Activated CD4-positive, alpha-beta T cell treated with anti-CD3 and anti-CD28 coated beads, Interleukin-2, amount 50 U/mL, for 4 hours (primary cell): ENCODE measurements at places on chromosomes 6 and 20.

GRCh38 chr6:98848539-98849242 is 14.3 kb downstream of the POU3F2 start:
- DNase-seq, result no peak

- DNase-seq, result no peak
These were observed 105.9 kb downstream of the ADGRB3 start for GRCh38 chr6:68740828-68741500.

GRCh38 chr20:57432862-57433491 is 41.8 kb downstream of the RBM38 start:
- peak; percentile 31 for DNase-seq

DNA sequence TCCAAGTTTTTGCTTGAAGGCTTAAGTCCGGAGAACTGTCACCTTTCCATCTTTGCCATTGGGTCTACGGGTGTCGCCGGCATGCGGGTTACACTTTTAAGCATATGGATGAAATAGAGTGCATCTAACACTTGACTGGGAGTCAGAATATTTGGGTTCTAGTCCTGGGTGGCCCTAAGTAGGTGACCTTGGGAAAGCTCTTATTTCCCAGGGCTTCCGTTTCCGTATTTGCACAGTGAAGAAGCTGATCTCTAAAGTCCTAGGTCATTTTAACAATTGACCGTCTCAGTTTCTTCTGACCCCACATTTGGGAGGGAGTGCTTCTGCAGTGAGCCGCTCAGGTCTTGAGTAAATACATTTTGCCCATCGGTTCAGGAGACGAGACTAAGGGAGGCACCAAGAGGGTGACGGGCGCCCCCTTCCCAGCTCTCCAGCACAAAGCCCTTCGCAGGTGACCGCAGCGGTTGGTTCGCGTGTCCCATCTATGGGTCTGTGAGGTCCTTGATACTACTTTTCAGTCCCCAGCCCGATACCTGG is 651 bp upstream of the BLTP3A start:
- peak; percentile 22 for DNase-seq

GRCh38 chr6:144893680-144894151 is 608.6 kb downstream of the UTRN start:
- no peak for DNase-seq

GRCh38 chr6:31651602-31652191 is 764 bp downstream of the BAG6 start:
- no peak for DNase-seq

DNA sequence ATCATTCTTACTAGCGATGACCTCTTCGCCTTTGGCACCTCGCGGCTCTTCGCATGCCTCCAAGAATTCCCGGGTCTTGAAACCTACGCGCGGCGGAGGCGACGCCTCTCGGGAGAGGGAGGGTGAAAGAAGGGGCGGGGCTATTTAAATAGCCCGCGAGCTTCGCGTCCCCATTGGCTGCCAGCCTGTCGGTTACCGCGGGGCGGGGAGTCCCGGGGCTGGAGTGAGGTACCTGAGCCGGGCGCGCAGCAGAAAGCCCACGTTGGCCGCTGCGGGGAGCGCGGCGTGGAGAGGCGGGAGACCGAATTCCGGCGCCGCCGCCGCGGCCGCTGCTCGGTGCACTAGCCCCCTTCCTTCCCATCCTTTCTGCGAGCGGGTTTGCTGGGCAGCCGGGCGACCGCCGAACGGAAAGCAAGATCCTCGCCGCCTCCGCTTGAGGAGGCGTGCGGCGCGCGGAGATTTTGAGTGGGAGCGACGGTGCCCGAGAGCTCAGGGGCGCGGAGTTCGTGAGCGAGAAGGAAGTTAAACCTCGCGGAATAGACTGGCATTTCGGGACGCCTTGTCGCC is at the start of gene BMP6:
Gene BMP6 (plus strand): TSS at position 251 of the 567 bp plus-strand sequence. CDS start 857 bp downstream, outside the sequence.
- peak; percentile 30 for DNase-seq

- DNase-seq, result no peak
These were observed 12.1 kb downstream of the LGSN start for GRCh38 chr6:63307581-63308246.

DNA sequence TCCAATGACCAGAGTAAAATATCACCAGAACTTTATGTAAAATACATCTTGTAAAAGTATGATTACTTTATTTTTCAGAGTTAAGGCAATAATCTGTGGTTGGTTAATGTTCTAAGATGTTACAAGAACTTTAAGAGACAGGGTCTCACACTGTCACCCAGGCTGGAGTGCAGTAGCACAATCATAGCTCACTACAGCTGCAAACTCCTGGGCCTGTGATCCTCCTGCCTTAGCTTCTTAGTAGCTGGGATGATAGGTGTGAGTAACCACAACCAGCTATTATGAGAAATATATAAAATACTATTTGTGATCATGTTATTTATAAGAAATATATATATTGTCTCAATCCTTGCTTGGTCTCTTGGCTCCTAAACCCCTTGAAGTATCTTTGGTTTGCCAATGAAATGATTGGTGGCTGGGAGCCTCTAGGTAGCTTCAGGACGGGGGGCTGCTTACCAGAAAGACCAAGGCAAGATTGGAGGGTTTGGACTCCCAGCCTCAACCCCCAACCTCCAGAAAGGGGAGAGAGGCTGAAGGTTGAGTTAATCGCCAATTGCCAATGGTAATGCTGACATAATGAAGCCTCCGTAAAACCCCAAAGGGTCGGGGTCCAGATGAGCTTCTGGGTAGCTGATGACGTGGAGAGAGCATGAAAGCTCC is 15.4 kb downstream of the SOD2 start:
- DNase-seq, result no peak

- no peak for DNase-seq
These were observed 256.8 kb downstream of the PHACTR1 start for GRCh38 chr6:12973386-12973785.

- no peak for DNase-seq
These were observed 37.1 kb downstream of the PROKR2 start for GRCh38 chr20:5279661-5280060.

DNA sequence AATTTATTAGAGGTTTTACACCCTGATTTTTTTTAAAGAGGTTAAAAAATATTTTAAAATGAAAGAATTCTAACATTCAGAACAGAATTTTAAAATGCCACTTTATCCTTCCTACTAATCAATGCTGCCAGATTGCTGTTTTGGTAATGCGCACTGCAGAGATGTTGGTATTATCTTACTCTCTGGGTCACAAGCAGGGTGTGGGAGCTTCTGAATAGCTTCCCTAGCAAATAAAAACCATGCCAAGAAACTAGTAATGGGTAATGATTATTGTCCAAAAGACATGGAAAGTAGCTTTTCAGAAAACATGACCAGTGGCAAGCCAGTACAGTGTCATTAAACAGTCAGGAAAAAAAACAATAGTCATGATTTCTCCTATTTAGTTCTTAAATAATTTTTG is 205.4 kb downstream of the TPBG start:
- no peak for DNase-seq

GRCh38 chr6:80454197-80454596 is 347.7 kb downstream of the BCKDHB start:
- DNase-seq, result no peak

DNA sequence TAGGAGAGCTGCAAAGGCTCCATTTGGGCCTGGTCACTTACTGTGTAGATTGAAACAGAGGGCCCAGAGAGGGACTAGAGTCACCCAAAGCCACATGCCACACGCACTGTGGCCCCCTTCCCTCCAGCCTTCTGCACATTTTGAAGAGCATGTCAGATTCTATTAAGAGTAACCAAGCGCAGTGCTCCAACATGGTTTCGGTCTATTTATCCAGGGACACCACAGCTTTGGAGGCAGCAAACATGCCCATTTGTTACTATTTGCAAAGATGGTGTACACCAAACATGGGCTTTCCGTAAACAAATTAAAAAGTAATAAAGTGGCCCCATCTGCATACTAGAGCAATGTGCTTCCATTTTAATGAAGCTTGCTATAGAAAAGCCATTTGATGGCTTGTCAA is 43.7 kb upstream of the CCDC167 start:
- DNase-seq, result no peak

GRCh38 chr6:2875359-2876191 is 27.5 kb downstream of the SERPINB9 start:
- peak; percentile 43 for DNase-seq

DNA sequence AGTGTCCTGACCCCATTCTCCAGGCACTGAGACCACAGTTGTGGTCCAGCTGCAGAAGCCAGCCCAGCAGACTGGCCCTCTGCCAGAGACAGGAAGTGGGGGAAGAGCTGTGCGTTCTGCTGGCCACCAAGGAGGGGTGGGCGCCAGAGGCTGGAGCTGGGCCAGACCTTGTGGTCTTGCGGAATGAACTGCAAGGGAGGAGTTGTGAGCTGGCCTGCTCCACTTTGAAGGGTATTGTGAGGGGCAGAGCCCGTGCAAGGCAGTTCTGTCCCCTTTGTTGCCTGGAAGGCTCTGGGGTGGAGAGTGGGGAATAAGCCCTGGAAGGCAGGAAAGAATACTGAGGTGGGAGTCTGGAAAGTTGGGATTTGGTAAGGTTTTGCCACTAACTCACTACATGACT is 3.6 kb upstream of the MDFI start:
- DNase-seq, result no peak

GRCh38 chr20:14344746-14345145 is 7.3 kb upstream of the FLRT3 start:
- no peak for DNase-seq

DNA sequence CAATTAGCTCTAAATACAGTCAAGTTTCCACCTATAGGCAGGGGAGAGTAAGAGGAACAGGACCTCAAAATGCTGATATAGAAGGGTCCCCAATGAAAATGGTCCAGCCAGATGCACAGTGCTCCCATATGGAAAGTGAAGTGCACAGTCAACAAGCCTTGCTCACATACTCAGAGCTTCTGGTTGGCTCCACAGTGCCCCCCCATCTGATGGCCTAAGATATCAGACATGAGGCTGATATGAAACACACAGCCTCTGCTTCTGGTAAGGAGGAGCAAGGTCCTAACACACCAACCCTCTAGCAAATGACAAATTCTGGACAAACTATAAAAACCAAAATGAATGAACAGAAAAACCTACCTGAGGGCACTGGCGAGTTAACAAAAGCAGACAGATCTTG is 111.4 kb upstream of the EMILIN3 start:
- no peak for DNase-seq
